ENCODE measurements at places on chromosomes 4 and X.
A peak's percentile ranks its signal among the peaks of the same experiment; 100 is the strongest.

DNA sequence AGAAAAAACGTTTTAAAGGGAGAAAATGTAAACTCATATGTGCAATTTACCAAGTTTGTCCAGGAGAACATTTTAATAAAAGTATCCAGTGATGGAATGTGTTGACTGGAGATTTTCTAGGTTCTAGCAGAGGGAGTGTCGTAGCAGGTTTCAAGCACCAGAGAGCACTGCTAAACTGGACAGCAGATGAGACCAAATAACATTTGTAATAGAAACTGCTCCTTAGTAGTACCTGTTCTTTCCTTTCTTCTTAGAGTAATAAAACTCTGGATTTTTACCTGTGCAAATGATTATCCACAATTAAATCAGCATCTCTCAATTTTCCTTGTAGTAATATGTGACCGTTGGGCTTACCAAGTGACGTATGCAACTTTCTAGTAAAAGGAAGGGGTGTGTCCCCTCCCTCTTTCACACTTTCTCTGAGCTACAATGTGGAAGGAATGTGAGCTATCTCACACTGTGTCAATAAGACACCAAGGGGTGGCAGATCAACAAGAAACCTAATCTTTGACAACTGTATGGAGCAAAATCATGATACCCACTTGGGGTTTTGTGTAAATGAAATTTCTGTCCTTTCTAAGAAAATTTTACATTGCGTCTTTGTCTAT is 9.5 kb downstream of the HPGDS start:
- DNase-seq = no peak

DNA sequence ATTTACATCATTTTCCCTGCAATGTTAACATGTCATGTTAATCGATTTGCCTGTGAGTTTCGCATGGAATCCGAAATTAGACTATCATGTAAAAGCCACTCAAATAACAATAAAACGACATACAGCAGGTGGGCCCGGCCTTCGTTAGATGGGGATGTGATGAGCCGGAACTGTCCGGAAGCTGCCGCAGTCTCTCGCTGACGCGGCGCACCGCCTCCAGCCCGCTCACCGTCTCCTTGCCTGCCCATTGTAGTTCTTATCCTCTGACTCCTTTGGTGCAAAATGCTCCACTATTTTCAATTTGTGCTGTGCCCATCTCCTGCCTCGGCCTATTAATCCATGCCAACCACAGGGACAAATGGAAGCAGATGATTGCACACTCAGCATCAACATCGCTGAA is 877.5 kb upstream of the TENM3 start:
- no peak for DNase-seq

- no peak for DNase-seq
Observed at GRCh38 chr4:84498203-84498934, 723 bp downstream of the NKX6-1 start.

- no peak for DNase-seq
Observed at GRCh38 chr4:17013382-17014006, 115.0 kb upstream of the LDB2 start.

DNA sequence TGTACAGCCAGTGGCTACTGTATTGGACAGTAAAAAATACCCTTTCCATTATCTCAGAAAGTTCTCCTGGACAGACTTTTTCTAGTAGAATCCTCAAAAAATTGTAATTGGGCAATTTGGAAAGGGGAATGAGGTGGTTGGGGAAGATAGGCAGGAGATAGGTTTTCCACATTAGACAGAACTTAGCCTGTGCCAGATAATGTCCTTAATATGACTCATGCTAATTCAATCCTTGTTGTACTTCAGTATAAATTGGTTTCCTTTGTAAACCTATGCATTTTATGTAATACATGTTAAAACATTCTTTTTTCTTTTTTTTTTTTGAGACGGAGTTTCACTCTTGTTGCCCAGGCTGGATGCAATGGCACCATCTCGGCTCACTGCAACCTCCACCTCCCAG is 8.9 kb downstream of the EIF4E start:
- DNase-seq = no peak

DNA sequence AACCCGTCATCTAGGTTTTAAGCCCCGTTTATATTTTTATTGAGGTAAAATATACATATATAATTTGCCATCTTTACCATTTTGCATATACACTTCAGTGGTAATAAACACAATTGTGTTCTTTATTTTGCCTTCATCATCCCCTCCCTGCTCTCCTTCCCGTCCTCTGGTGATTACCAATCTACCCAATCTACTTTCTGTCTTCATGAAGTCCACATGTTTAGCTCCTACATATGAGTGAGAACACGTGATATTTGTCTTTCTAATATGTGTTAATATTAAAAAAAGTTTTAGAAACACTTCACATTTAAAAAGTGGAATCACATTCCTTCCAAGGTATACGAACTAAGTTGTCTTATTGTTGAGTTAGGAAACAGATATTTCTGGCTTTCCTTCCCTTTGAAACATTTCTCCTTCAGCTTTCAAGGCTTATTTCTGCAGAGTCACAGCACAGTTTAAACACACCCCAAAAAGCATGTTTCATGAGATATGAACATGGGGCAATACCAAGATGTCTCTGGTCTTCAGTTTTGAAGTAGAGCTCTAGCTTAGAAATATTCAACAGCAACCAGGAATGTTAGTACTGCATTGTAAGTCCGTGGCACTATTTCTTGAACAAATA is 35.9 kb downstream of the GYPA start:
- DNase-seq = no peak

- peak; percentile 39 for DNase-seq
Observed at GRCh38 chrX:37685381-37686359, at the start of gene XK. Gene XK (plus strand): TSS chrX:37685791. CDS start chrX:37685962, 171 bp downstream.

- no peak for DNase-seq
Observed at GRCh38 chr4:55122235-55122634, 3.2 kb downstream of the KDR start.

- DNase-seq = no peak
Observed at GRCh38 chr4:179182741-179183140, 1740.5 kb upstream of the AGA start.

- DNase-seq = no peak
Observed at GRCh38 chrX:78213331-78213730, 73.9 kb upstream of the TAF9B start.
